ENCODE measurements at places on chromosomes 4 and X.

GRCh38 chr4:159823743-159824142 lies 720.9 kb downstream of the RAPGEF2 start:
- DNase-seq: no peak

- DNase-seq: no peak
Observed at GRCh38 chr4:1216869-1217294, 32.0 kb downstream of the CTBP1 start.

GRCh38 chrX:130715299-130715698 lies 187.7 kb downstream of the ENOX2 start:
- DNase-seq: no peak

DNA sequence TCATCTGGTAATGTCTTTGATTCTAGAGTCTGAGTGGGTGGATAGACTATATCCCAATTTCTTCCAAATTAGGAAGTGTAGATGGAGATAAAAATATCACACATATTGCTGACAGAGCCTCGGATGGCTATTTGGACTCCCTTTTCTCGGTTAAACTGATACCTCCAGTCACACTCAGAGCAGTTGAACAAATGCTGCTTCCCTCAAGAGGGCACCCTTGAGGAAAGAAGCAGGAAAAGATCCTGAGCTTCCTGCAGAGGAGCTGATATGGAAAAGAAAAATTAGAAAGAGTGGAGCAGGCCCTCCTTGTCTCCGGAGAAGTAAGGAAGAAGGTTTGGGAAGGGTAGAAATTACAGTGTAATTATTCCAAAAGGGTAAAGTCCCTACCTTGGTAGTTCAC lies 96.2 kb upstream of the CCSER1 start:
- DNase-seq: no peak

DNA sequence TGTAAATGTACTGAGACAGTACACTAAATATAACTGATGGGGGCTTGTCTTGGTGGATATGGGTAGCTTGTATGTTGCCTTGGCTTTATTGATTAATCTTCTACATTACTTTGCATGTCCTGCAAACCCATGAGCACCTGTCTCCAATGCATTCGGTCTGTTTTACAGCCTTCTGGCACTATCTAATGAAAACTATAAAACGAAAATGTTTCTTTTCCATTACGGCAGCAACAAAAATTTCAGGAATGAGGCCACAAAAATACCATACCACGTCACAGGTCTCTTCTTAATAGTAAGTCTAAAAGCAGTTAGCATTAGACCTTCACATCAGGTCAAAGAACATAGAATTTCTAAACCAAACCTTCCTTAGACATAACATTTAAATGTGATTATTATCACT lies 49.8 kb downstream of the EDNRA start:
- no peak for DNase-seq

DNA sequence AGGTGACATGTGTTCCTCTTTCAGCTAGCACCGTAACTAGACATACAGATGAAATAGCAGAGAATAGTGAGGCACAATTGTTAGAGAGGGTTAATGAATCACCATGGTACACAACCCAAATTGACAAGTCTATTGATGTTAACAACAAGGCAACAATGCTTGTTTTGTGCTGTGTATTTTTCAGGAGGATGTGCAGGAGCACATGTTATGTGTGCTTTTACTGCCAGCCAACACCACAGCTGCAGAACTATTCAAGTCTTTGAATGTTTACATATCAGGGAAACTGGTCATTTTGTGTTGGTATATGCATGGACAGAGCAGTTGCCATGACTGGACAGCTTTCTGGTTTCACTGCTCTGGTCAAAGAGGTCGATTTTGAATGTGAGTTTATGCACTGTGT lies 32.8 kb downstream of the STBD1 start:
- DNase-seq: no peak

GRCh38 chr4:139813881-139814280 lies 148.3 kb downstream of the MGST2 start:
- DNase-seq: no peak

GRCh38 chr4:8117278-8117682 lies 41.3 kb downstream of the ABLIM2 start:
- no peak for DNase-seq

DNA sequence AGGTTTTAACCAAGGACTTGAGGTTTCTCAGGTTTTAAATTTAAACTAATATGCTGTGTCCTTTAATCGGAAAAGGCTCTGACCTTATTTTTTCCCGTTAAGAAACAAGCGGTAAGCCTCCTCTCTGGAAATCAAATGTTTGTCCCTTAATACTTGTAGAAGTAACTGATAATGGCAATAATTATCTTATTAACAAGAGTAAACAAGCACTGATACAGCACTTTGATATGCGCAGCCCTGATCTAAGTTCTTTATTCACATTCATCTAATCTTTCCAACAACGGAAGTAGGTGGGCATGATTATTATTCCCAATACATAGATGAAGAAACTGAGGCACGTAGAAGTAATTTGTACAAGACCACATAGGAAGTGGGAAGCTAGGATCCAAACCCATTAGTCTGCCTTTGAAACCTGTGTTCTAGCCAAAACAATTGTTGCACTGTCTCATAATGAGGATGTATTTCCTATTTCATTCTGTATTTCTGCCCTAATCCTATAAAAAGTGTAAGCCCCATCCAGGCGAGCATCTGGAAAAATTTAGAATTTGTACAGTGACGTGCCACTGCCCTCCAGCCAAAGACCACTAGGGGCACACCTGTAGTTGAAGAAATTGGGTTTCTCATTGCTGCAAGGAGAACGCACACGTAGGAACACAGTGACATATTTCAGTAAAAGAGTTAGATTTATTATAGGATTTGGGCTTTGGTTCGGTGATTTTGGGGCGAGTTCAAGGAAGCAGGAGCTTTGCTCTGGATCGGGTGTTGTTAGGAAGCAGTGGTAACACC lies 606 bp downstream of the CXorf58 start:
- DNase-seq: no peak

GRCh38 chrX:37364666-37365065 lies 15.5 kb downstream of the PRRG1 start:
- DNase-seq: no peak

DNA sequence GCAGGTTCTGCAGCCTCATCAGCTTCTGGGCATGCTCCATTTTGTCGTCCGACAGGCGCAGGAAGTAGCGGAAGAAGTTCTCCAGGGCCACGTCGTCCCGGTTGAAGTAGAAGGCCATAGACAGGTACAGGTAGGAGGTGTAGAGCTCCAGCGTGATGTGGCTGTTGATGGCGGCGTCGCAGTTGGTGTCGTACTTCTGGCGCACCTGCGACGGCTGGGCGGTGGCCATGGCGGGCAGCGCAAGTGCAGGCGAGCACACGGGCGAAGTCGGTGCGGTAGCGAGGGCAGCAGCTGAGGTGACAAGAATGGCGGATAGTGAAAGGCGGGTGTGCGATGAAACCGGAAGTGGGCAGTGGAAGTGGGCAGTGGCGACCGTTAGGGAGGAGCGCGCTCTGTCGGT lies at the start of gene FTHL17:
TSS of gene FTHL17 (minus strand) at position 317 of the 400 bp plus-strand sequence. CDS start at position 229, 88 bp downstream.
- no peak for DNase-seq

GRCh38 chrX:19869193-19869592 lies 18.2 kb downstream of the SH3KBP1 start:
- DNase-seq: no peak

- DNase-seq: no peak
Observed at GRCh38 chr4:2288051-2288541, 26.2 kb upstream of the MXD4 start.

DNA sequence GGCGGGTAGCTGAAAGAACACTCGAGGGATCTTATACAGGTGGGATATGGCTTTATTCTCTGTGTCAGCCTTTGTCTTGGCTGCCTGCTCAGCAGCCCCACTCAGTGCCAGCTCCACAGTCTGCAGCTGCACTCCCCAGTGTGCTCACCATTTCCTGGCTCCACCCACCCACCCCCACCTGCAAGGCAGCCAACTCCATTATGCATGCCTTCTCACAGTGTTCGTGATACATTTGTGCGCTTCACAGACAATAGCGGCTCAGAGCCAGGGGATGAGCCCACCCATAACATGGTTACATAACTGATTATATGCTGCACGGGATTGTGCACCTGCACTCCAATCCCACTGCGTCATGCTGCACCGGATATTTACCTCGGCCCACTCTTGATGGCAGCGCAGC lies 8.8 kb upstream of the TMEM128 start:
- DNase-seq: no peak

DNA sequence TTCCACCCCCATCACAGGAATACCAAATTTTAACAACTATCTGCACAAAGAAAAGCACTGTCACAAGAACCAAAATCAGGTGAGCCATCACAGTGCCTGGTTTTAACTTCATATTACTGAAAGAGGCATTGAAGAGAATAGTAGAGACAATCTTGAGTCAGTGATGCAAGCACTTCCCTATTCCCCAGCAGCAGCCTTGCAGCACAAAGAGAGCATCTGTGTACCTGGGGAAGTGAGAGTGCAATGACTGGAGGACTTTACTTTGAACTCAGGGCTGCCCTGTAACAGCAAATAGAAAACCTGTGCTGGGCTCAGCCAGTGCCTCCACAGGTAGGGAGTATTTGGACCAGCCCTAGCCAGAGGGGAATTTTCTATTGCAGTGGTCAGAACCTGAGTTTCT lies 361.8 kb downstream of the TEX13C start:
- DNase-seq: no peak

- DNase-seq: no peak
Observed at GRCh38 chr4:110510955-110511544, 35.1 kb downstream of the ENPEP start.

DNA sequence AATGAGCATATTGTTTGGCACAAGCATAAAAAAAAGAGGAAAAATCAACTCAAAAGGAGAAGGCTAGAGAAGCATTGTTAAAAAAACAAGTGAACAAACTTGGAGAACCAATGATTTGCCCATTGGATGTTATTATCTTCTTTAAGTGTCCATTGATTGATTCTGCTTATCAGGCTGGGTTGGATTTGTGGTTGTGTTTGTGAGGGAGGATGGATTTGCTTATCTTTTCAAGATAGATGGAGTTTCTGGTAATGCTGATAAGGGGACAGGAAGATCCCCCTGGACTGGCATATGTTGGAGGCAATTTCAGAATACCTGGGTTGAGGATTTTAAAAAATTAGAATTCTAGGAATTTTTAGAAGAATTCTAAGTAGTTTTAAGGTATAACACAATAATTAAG lies 41.8 kb upstream of the TMEM192 start:
- DNase-seq: no peak

DNA sequence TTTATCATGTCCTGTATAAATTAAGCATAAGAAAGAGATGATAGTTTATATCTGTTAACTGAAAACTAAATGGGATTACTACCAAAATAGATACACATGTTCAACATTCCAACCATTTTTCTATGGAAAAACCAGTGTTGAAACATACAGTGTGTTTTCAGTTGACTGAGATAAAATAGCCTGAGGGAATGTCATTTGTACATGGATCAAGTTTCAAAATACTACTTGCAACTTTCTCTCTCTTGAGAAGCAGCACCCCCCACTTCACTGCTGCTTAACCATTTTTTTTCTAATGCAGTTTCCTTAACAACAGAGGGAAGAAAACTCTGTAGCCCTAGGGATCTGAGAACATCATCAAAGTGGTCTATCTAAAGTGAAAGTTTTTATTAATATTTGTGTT lies 70.8 kb downstream of the NPNT start:
- DNase-seq: no peak

DNA sequence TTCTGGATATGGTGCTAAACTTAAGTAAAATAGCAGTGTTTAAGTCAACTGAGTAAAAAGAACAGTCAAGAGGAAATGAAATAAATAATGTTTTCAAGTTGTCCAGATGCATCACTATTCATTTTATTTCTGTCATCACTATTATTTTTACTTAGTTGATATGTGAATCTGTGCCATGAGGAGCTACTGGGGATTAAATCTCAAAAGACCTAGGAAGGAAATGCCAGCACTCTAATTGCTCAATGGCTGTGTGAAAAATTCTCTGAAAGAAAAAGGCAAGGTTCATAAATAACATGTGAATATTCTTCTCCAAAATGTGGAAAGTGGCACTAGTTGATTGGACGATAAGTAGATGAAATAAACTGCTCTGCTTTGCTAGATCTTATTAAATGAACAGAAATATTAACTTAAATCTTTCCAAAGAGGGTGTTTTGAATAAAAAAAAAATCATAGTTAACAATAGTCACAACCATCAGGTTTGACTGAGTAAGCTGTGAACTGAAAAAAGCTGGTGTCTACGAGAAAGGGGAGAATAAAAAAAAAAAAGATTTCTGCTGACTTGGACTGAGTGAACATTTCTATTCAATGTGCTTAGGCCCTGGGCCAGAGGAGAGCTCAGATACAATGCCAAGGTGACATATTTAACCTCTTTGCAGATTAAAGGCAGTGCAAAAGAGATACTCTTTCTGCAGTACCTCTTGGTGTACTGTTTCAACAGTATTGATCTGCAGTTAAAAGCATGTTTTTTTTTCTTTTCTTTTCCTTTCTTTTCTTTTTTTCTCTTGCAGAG lies 1.6 kb downstream of the SPARCL1 start:
- no peak for DNase-seq

GRCh38 chr4:76749355-76749754 lies 148.6 kb downstream of the SOWAHB start:
- no peak for DNase-seq

DNA sequence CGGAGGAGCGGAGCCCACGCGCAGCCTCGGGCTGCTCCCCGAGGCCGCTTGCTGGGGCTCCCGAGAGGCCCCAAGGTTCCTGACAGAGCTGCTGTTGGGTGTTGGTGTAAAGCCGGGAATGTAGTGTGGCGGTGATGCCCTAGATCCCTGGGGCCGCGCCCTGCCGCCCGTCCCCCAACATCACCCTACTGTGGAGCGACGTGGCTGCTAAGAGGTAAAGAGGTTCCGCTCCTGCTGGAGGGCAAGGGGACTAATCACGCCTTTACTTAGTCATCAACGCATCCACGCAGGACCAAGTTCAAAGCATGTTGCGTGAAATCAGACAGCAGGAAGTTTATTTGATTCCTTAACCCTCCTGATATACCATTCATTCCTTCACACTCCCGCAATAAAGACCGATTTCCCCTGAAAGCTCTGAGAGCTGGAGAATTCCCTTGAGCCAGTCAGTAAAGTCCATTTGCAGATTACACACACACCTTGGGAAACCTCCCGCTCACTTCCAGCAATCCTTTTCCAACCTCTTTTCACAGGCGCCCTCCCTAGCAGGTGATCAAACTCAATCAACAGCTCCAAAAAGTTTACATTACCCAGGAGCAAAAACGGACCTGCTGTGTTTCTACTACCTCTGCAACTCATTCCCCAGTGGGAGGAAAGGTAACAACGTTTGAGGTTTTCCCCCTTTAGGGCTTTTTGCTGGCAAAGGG lies 579 bp upstream of the GABRA2 start:
- DNase-seq: no peak

DNA sequence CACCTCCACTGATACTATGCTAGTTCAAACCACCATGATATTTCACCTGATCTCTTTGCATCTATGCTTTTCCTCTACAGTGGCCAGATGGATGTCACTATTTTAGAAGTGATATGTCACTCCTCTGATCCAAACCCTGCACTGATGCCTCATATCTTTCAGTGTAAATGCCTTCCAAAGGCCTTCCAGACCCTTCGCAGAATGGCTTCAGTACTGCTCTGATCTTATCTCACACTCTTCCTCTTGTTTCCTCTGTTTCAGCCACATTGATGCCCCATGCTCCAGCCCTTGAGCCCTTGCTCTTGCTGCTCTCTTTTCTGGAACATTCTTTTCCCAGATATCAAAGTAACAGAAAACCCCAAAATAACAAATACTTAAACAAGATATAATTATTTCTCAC lies 17.9 kb downstream of the MID1IP1 start:
- no peak for DNase-seq

GRCh38 chr4:94304365-94304971 lies 38.2 kb downstream of the HPGDS start:
- DNase-seq: no peak

- no peak for DNase-seq
Observed at GRCh38 chrX:75957107-75957610, 172.1 kb upstream of the MAGEE2 start.
